ENCODE measurements at places on chromosomes 5 and 9. TPM values are rescaled to one million over a fixed set of nuclear protein-coding genes. Genes with fewer than 3 reads are reported as not detected.
A peak's percentile ranks its signal among the peaks of the same experiment; 100 is the strongest.

The ANKDD1B gene
- 3.6 TPM for total RNA-seq

DNA sequence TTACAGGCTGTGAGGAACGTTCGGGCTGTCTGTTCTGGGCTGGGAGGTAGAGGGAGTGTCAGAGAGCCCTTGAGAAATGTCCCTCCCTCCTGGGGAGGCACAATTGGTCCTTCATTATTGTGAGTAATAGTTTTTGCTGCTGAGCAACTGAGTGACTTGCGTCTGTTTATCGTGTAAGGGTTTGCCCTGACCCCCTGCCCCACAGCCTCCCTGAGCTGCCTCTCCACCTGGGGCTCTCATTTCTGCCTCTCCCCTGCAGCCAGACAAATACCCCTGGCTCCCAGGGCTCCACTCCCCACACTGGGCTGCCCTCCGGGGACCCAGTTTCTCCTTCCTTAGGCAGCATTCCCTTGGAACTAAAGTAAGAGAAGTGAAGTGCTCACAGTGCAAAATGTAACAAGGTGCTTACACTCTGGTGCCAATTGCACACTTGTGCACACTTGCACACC lies 174.9 kb upstream of the MVB12B start:
- DNase-seq, result peak; percentile 29

DNA sequence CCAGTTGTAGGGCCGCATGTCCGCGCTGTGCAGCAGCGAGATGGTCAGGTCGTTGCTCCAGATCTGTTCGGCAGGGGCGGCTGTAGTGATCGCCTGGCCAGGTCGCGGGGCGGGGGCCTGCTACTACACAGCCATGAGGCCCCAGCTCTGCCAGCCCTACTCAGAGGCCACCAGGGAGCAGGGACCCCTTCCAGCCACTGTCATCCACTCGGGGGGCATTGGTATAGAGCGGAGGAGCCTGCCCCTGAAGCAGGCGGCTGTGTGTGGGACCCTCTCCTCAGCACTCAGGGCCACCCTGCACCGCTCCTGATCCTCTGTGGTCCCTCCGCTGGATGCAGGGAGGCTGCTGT lies 1.7 kb downstream of the FBXW5 start:
- peak; percentile 45 for DNase-seq

DNA sequence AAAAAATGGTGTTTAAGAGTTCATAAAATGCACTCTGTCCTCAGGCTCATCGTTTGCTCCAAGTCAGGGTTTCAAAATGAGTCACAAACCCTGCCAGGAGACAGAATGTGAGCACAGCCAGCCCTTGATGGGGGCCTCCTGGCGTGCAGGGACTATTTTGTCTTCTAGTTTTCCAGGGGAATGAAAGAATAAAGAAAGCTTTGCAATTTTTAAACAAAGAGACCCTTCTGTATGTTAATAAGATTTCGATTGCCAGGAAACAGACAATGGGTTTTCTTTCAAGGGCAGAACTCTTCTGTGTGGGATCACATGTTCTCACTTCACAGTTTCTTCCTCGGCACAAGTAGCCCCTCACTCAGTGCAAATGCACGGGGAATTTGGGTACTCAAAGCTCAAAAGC lies 121.4 kb upstream of the C6 start:
- no peak for DNase-seq

DNA sequence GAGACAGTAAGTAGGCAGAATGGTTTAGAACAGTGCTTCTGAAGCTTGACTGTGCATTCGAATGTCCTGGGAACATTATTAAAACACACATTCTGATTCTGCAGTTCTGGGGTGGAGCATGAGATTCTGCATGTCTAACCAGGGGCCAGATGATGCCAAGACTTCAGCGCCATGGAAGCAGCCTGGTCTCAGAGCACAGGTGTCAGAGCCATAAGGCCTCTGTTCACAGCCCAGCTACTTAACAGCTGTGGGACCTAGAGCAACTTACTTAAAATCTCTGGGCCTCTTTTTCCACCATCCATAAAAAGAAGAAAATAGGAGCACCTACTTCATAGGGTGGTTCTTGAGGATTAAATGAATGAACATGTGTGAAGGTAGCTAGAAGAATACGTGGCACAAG lies 84.0 kb downstream of the GNAQ start:
- DNase-seq, result no peak

- DNase-seq, result no peak
Observed at GRCh38 chr5:35138232-35138631, 90.5 kb upstream of the AGXT2 start.

The MEIKIN gene
- not detected for total RNA-seq

Data from ureter (tissue), 1 donor.